ENCODE measurements at places on chromosomes 3 and 15.

DNA sequence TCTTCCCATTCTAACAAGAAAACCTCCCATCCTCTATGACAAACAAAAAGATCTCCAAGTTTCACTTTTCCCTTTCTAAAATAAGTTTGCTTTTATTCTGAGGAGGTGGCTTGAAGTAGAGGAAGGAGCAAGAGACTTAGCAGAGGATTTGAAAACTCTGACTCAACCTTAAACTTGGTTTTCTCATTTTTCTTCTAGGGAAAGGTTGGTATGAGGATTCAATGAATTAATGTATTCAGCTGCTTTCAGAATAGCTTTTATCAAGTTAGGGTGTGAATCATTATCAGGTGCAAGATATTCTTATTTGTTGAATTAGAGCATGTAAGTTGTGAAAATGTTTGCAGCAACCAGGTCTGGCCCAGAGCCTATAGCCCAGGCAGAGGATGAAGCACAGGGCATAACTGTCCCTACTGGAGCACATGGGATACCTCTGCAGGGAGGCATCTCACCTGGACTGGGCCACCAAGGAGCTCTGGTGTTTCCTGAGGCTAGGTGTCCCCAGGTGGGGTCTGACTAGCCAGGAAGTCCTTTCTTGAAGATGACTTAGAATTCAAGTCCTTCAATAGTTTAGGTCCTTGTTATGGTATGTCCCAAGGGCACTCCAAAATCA is 42.3 kb downstream of the SATB1 start:
- DNase-seq: no peak

DNA sequence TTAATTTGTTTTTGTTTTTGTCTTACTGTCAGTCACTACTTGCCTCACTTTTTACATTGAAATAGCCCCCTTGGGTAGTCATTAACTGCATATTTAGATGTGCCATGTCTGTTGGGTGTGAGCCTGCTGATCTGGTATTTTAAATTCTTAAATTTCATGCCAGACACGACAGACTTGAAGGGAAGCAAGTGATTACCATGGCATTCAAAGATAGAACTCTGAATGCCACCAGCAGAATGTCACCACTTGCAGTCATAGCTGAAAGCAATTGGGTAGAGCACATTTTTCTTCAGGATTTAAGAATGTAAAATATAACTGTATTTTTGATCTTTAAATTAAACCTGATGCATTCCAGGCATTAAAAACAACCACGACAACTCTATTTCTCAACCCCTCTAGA is 396.5 kb upstream of the ATP10A start:
- DNase-seq: no peak

GRCh38 chr3:142647856-142648255 is 51.7 kb downstream of the PLS1 start:
- DNase-seq: no peak

GRCh38 chr3:69088063-69088462 is 3.3 kb downstream of the ARL6IP5 start:
- no peak for DNase-seq

- DNase-seq: no peak
Measured at GRCh38 chr3:33636125-33636850, 81.8 kb downstream of the CLASP2 start.

DNA sequence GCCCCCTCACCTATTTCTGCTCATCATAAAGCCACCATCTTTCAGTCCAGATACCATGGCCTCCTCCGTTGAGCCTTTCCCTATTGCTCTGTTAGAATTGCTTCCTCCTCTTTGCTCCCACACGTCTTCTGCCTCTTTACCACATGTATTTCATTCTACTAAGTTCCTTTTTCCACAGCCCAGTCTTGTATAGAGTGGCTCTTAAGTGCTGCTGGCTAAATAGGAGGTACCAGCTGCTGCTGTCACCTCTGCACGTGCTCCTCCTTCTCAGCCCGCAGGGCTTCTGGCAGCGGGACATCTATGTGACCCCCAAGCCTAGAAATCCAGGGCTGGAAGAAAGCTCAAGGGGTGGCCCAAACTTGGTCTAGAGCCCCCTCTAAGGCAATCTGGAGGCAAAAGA is 38.8 kb upstream of the PLXND1 start:
- no peak for DNase-seq

DNA sequence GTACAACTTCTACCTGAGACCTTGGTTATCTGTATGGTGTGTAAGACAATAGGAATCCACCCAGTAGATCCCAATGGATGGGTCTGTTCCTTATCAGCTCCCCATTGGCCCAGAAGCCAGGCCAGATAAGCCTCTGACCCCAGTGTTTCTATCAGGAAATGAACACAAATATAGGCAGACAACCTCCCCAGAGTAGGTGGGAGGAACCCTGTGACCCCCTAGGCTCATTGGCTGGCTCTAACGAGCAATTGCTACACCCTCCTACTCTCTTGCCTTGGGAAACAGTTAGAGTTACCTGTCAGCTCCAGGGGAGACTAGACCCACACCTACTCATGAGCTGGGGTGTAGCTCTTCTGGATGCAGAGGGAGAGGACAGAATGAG is 299.9 kb downstream of the UACA start:
- no peak for DNase-seq

- no peak for DNase-seq
Measured at GRCh38 chr15:61266921-61267320, 37.8 kb upstream of the RORA start.

GRCh38 chr3:149016669-149017541 is 25.6 kb downstream of the GYG1 start:
- no peak for DNase-seq

DNA sequence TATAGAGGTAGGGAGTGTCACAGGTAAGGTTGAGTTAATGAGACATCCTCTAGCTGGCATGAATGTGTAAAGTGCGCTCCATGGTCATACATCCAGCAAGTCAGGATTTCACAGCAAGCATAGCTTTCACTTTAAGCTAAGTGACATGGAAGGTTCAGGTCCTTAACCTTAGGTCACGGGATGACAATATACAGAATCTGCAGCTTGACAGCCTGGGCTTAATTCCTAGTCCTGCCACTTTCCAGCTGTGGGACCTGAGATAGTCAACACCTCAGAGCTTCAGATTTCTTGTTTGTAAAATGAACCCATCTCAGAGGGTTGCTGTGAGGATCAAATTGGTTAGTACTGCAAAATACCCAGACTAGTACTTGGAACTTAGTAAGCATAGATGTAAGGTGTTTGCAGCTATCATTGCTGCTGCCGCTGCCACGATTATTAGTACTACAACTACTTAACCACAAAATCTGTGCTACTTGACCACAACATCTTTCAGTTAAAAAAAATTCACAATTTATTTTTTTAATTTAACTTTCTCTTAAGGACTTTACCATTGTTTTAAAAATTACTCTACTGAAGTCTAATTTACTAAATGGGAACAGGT is 890.1 kb upstream of the CFAP20DC start:
- DNase-seq: no peak

GRCh38 chr3:123708531-123708930 is 123.7 kb upstream of the HACD2 start:
- no peak for DNase-seq

DNA sequence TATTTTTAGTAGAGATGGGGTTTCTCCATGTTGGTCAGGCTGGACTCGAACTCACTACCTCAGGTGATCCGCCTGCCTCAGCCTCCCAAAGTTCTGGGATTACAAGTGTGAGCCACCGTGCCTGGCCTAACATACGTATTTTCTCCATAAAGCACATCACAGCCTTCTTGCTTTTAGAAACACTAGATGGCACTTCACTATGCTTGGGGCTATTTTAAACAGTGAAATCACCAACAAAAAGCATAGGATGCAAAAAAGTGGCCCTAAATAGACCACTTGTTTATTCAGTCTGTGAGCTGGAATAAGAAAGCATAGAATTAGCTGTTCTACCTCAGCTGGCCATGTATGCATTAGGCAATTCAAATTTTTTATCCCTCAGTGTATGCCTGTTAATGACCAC is 46.0 kb downstream of the PRICKLE2 start:
- DNase-seq: no peak

GRCh38 chr3:187870360-187871203 is 125.3 kb upstream of the BCL6 start:
- no peak for DNase-seq

DNA sequence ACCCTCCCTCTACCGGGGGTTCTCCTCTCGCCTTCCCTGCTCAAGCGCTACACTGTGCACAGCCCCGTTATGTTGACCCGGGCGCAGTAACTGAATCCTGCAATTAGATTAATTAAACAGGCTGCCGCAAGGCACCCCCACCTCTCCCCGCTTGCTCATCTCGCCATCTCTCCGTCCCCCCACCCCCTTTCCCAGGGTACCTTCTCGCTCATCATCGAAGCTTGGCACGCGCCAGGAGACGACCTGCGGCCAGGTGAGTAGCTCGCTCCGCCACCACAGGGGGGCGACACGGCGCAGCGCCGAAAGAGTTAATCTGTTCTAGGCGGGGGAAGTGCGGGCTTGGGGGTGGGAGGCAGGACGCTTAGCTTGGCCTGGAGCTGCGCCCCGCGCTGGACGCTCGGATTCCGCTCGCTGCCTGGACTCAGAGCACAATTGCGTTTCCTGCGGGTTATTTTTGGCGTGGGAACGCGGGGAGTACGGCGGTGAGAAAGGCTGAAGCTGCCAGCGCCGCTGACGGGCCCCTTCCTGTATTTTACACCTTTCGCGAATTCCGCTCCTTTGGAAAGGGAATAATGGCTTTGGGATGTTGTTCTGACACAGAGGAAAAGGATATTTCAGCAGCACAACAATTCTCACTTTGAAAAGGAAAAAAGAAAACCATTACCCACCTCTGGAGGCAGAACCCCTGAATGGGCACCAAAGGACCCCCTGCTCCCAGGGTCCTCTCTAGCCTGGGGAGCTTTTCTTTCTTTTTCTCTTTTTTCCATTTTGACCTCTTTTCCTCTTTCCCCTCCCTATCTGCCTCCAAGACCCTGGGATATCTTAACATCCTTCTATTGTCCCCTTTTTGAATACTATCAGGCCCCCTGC is 1.5 kb downstream of the DLL4 start:
- no peak for DNase-seq

DNA sequence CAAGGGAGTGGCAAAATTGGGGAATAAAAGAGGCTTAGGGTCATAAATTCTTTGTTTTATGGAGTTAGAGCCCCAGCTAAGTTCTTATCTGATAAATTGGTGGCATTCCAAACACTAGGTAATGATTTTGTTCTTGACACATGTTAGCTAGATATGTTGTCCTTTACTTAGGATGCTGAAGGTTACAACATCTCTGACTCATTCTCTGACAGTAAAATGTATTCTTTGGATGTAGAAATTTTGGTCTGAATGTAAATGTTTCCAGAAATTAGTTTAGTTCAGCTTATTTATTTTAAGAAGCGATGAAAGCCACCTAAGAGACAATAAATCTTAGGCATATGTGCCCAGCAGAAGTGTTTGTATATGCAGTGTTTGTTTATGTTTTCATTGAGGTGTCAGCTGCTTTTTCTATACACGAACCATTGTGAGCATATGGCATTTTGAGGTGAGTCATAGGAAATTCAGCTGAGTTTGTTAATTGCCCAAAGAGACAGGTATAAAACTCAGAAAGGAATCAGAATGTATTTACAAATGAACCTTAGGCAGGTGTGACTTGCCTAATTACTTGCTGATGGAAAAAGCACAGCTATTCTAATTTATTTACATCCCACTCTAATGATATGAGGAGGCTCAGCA is 247.7 kb downstream of the AGBL1 start:
- DNase-seq: no peak

DNA sequence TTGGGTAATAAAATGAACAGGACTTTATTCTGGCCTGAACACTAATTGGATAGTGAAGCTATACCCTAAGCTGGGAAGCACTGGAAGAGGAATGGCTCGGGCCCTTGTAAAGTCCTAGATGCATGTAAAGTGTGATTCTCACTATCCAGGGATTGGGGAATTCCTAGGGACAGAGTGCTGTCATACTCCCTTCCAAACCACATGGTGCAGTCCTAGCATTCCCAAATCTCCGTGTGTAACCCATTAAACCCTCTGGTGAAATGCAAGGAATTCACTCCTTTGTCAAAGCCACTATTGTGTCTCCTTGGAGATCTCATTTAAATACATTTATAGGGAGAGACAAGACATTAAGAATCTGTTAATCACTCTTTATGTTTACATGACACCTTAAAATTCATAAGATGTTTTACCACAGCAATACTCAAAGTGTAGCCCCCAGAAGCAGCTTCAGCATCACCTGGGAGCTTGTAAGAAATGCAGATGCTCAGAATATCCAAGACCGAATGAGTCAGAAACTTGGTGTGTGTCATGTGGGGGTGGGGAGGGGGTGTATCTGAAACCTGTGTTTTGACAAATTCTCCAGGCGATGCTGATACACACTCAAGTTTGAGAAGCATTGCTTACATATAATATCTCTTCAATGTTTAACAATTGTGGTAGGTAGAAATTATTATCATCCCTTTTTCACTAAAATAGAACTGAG is 121.8 kb upstream of the NPHP3 start:
- no peak for DNase-seq

GRCh38 chr3:10792208-10792607 is 23.8 kb upstream of the SLC6A11 start:
- DNase-seq: no peak

DNA sequence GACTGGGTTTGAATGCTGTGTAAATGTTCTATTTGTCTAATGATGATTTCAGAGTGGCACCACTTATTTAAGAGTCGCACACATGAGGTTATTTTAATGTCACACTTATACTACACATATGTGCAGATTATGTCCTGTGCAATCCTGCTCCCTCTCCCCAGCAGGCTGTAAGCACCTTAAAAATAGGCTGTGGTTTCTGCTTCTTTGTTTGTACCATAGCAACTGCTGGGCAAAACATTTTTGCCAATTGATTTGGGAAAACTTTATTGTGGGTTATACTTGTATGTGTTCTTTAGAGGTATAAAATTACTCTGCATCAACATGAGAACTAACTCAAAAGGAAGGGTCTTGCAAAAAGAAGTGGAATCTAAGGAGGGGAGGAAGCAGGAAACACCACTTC is 318.5 kb downstream of the NTRK3 start:
- DNase-seq: no peak

DNA sequence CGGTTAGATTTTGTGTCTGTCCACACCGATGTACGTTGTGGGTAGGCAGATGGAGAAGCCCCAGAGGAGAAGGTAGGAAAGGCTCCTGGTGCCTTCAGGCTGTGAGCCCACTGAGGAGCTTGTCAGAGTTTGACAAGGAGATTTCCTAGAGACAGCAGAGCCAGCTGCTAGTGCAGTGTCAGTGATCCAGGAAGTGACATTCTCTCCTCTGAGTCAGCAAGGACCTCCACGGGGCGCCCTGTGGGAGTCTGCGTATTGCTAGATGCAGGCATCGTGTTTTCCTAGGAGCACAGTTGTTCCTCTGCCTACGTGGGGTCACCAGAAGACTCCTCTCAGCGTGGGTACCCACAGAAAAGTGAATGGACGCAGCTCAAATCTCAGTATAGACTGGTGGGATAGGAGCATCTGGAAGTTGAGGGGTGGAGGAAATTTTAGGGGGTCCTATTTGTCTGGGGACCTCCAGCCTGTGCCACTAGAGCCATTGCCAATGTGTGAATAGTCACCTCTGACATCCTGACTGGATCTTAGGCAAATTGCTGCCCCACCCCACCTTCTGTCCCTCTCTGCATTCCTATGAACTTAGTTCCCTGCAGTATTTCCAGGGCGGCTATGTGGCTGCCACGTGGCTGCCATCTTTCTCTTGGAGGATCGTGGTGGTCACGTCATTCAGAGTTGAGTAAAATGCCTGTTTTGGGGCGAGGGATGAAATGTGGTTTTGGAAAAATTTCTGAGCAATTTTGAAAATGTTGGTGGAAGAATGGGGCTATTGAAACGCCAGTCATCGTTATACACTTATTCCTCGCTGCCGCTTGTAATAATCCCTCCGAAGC is 84.8 kb upstream of the KLHL25 start:
- no peak for DNase-seq

All from cortex of kidney (tissue), 1 donor.